ENCODE measurements at places on chromosomes 3 and 15.

GRCh38 chr15:40388941-40389823 is 6.7 kb downstream of the KNSTRN start:
- DNase-seq = no peak

DNA sequence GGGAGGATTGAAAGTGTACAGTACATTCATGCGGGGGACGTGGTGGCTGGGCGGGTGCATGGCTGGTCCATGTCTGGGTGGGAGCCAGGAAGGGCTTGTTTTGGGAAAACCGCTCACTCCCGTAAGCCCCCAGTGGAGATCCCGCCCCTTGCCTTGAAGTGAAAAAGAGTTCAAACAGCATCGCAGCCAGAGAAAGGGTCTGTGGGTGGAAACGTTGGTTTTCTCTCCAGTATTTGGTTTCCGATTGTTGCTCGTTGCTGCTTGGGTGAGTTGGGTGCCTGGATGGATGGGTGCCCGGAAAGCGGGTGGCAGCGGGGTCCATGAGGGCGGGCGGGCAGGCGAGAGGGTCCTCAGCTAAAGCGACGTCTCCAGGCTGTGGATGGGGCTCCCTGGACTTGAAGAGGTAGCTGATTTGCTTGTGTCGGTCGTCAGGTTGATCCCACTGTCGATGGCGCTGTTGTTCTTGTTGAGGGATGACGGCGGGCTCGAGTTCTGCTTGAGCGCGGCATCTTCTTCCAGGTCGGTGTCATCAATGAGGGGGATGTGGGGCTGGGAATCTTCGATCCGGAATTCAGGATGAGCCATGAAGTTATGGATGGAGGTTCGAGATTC is 7.7 kb upstream of the SEC13 start:
- no peak for DNase-seq

DNA sequence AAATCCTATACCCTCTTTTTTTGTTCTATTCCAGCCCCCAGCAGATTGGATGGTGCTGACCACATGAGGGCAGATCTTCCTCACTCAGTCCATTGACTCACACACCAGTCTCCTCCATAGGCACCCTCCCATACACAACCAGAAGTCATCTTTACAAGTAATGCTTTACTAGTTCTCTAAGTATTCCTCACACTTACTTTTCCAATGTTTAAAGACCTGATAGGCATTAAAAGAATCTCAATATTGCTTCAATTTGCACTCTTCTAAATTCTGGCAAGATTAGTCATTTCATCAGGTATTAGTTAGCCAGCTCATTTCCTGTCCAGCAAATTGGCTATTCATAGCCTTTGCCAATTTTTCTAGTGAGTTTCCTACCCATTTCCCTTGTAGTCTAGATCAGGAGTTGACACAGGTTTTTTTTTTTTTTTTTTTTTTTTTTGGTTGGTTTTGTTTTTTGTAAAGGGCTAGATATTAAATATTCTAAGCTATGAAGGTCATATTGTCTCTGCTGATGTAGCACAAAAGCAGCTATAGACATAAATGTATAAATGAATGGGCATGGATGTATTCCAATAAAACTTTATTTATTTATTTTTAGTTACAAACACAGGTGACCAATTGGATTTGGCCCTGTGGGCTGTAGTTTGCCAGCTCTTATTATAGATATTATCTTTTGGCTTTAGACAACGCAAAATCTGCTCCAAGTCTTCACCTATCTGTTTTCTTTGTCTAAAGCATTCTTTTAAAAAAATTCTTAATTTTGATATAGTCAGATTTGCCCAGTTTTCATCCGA is 76.1 kb downstream of the ABHD5 start:
- no peak for DNase-seq

GRCh38 chr3:122284486-122284885 is 40.6 kb upstream of the CSTA start:
- no peak for DNase-seq

DNA sequence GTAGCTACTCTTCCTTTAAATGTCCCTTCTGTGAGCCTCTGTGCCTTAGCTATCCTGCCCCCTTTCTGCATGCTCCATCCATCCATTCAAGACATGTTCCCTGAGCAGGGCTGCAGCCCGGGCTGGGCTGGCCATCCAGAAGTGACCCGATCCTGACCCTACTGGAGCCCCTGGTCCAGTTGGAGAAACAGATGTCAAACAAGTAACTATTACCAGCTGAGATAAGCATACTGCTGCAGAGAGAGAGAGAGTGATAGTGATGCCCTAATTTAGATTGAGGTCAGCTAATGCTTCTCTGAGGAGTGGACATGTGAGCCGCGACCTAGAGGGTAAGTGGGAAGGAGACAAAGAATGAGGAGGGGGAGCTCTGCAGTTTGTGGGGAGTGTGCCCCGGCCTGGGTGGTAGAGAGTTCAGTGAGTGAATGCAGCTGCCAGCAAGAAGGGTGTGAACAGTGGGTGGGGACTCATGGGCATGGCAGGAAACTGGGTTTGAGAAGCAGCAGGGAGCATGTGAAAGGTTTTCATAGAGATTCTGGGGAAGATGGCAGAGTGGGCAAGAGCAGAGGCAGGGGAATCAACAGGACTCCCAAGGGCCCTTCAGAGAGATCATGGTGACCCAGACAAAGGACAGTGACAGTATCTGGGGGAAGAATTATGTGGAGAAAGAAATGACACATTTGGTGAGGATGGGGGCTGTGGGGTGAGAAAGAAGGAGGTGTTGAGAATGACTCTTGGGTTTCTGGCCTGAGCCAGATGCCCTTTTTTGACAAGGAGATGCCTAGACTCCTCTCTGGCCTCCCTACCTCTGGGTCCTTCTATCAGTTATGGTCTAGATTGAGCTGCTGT is 44.9 kb downstream of the CHCHD6 start:
- DNase-seq = no peak

- DNase-seq = no peak
Measured at GRCh38 chr3:61736506-61736905, 175.1 kb downstream of the PTPRG start.

DNA sequence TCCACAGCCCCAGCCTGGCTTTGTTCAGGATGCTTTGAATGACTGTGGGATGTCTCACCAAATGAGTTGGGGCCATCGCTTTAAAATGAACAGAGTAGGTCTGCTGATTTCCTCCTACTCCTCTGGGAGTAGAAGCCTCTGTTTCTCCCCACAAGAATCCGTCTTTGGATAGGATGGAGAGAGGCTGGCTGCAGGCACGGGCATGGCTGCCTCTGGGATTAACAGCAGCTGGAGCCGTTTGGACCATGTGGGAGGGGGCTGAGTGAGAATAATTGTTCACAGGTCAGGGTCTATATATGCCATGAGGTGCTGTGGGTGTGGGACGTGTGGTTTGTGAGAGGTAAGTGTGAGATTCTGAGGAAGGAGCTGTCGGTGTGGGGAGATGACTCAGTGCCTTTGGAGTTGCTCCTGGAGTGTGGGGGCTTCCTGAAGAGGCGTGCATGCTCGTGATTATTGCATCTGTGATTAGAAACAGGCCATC is 48.0 kb upstream of the APEH start:
- no peak for DNase-seq

DNA sequence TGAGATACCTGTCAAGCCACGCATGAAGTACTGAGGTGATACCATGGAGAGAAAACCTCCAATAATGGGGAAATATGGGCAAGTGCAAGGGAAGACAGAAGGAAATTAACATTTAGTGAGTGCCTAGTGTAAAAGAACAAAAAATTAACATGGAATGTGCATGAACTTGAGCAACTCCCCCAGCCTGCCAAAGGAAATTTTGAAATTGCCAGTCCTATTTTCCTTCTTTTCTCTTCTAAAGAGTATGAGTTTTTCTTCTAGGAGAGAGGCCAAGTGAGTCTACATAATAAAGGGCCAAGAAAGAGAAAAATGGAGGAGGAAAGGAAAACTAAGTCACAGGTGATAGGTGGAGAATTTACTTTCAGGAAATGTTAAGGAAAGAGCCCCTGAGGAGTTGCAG is 602.4 kb upstream of the MDFIC2 start:
- DNase-seq = no peak

DNA sequence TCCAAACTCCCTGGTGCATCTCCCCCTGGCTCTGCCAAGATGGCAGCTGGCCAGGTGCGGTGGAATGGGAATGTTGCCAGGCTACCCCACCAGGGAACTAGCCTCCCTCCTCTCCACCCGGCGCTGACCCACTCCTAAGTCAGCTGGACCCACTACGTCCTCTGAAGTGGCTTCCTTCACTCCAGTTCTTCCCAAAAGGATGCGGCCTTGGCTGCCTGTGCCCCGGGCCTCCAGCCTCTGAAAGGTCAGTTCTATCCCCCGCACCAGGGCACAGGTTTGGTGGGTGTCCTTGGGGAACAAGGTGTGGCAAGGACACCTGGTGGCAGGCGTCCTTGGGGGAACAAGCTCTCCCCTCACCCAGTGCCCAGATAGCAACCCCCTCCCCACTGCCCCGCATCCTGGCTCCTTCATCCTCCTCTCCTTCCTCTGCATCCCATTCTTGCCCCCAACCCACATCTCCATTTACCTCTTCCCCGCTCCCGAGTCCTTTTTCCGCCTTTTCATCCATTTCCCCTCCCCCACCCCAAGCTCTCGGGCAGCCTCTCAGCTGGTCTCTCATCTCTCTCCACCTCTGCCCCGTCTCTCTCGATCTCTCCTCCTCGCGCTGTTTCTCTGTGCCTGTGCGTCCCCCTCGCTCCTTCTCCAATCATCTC is 54.0 kb downstream of the LHFPL4 start:
- no peak for DNase-seq

GRCh38 chr3:63331520-63331919 is 53.4 kb downstream of the SYNPR start:
- no peak for DNase-seq

DNA sequence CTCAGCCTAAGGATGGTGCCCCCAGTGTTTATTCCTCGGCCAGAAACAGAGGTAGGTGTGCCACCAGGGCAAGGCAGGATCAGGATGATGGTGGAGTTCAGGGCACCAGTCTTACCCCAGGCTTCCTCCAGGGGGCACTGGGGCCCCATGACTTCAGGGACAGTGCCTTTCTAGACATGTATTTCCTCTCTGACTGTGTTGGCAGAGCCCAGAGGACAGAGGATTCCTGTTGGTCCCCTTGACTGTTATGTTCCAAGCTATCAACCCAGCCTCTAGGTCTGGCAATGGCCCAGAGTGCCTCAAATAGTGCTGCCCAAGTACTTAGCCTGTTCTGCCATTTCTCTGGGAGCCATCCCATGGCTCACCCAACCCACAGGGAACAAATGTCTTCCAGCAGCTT is 2.8 kb downstream of the HEMK1 start:
- DNase-seq = peak; percentile 77

GRCh38 chr3:113005611-113006010 is 14.8 kb downstream of the GTPBP8 start:
- DNase-seq = peak; percentile 61

- DNase-seq = peak; percentile 68
Measured at GRCh38 chr3:156341831-156342416, 213.0 kb downstream of the SSR3 start.

DNA sequence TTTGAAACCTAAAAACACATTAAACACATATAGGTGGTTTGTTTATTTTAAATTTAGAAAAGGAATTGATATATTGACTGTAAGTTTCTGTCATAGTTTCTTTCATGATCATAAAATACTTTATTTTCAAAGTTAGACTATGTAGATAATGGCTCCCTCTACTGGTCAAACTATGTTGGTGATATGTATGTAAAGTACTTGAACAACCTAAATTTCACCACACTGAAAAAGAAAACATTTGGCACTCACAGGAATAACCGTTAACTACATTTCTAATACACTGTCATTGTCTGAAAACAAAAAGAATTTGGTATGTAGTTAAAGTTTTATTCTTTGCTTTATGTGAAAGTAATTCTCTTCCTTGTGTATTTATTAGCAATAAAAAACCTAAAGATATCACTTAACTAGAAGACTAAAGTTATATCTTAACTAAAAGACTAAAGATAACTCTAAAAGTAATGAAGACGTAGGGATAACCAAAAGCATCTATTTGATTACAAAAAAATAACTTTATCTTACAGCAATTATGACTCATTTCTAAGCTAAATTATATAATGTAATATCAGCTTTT is 427.5 kb downstream of the VGLL3 start:
- peak; percentile 41 for DNase-seq

DNA sequence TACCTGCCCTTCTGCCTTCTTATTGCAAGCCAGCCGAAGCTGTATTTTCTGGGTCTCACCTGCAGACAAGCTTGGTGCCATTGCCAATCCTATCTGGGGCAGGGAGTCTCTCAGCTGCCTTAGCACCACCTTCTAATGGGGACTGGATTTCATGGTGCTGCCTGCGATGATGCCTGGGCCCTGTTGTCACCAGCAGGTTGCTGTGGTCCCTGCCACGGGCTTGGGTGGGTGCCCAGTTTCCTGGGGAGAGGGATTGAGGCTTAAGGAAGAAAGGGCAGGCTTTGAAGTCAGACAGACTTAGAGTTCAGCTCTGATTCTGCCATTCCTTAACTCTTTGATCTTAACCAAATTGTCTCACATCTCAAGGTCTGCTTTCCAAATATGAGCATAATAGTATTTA is 87.4 kb upstream of the CD96 start:
- DNase-seq = no peak

GRCh38 chr15:101692801-101693598 is 31.3 kb downstream of the TARS3 start:
- peak; percentile 13 for DNase-seq

DNA sequence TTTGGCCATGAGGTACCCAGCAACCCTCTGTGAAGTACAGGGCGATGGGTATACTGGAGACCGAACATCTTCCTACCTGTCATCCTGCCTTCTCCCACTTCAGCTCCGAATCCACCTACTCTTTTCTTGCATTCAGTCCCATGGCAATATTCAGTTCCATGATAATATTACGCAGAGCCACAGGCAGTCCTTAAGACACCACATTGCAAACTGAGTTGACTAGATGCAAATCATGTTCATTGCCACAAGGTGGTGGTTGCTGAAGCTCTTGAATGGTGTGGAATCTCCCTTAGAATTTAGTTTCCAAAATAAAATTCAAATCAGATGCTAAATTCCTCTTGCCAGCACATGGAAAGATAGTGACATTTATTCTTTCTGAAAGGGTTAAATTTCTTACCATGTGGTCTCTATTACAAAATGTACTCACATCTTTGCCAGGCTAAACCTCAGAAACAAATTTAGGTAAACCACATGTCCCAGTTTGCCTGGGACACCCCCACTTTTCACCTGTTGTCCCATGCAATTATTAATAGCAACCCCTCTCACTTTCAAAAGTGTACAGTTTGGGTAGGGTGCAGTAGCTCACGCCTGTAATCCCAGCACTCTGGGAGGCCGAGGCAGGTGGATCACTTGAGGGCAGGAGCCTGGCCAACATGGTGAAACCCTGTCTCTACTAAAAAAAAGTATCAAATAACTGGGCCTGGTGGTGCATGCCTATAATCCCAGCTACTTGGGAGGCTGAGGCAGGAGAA is 1.7 kb upstream of the NME9 start:
- DNase-seq = peak; percentile 19

- peak; percentile 45 for DNase-seq
Measured at GRCh38 chr3:100073714-100074307, 40.5 kb downstream of the FILIP1L start.

DNA sequence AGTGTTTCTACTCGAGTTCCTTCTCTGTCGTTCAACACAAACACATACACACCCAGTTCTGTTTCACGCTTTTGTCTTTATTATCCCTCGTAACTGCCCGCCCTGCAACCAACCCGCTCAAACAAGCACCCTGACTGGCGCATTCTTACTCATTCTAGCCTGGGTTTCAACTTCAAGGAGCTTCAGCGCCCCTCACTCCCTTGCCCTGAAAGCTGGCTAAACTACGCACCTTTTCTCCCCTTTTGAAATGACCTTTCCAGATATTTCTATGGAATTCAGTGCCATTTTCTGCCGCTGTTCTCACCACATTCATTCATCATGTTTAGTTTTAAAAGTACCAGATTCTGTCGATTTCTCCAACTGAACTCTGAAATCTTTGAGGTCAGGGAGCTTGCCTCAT is 653 bp upstream of the MFSD1 start:
- DNase-seq = no peak
